ENCODE measurements at places on chromosomes 3 and 15. TPM values are rescaled to one million over a fixed set of nuclear protein-coding genes. Genes with fewer than 3 reads are reported as not detected.

- no peak for DNase-seq
Observed at GRCh38 chr3:185977679-185978040, 39.8 kb upstream of the TRA2B start.

GRCh38 chr3:56122911-56123310, 345.4 kb downstream of the ERC2 start:
- DNase-seq: no peak

- DNase-seq: no peak
Observed at GRCh38 chr3:76500746-76501275, 539.1 kb upstream of the ROBO2 start.

The ALDH1A3 gene
- 13.0 TPM for total RNA-seq

DNA sequence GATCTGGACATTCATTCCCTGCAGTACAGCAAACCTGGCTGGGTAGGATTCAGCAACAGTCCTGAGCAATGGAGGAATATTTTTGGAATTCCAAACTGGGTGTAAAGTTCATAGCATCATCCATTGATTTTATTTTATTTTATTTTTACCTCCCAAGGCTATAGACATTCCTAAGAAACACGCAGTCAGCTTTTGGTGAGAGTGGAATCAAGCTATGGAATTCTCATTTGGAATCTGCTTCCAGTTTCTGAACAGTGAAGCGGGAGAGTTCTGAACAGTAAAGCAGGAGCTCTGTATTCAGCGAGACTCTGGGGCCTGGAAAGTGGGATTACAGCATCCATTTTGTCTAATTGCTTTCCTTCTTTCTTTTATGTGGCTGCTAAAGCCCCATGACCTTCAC, 1.4 kb upstream of the PDZRN3 start:
- DNase-seq: no peak

DNA sequence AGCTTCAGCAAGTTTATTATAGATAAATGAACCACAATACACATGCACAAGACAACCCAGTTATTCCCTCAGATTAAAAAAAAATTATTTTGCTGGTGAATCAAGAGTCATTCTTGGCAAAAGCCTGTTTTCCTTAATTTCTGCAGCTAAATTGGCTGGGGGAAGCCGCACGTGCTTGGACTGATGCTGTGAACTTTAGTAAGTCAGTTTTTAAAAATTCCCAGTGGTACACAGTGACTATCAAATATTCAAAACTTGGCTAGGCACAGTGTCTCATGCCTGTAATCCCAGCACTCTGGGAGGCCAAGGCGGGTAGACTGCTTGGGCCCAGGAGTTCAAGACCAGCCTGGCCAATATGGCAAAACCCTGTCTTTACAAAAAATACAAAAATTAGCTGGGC, 23.9 kb downstream of the EHD4 start:
- no peak for DNase-seq

- no peak for DNase-seq
Observed at GRCh38 chr3:42425736-42426407, 15.5 kb upstream of the LYZL4 start.

- no peak for DNase-seq
Observed at GRCh38 chr3:116051040-116051439, 394.2 kb downstream of the LSAMP start.

- DNase-seq: no peak
Observed at GRCh38 chr3:63642488-63642887, 10.0 kb upstream of the SNTN start.

The LYZL4 gene
- not detected for total RNA-seq

DNA sequence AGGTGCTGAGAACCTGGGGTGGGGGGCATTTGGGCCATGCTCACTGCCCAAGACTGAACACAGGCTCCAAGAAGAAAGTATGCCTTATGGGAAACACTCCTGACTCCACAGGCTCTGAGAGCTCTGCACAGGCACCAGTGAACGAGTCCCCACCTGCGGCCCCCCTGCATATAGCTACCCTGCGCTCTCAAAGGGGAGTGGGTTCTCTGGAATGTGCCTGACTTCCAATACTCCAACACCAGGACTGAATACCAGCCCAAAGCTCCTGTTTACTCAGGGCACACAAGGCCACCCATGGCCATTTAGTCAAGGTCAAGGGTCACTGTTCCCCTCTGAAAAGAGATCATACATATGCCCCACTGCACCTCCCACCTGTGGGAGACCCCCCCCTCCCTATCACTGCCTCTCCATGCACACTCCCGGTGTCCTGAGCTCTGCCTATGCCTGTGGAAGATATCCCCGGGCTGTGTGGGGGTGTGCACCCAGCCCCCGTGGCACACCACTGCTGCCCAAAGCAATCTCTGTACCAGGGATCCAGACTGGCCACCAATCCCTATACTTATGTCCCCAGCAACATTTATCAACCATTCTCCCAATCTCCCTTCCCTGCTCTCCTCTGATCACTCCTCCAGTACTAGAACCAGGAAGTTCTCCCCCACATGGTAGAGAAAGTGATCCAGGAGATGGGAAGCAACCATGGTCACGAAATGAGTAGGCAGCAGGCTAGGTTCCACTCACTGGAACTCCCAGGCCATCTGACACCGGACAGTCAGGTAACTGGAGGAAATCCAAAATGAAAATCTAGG, 1.5 kb upstream of the PLXNB1 start:
- no peak for DNase-seq
